ENCODE measurements at places on chromosomes 7 and 10.

- DNase-seq = no peak
Measured at GRCh38 chr10:102726274-102726673, 11.8 kb downstream of the SFXN2 start.

DNA sequence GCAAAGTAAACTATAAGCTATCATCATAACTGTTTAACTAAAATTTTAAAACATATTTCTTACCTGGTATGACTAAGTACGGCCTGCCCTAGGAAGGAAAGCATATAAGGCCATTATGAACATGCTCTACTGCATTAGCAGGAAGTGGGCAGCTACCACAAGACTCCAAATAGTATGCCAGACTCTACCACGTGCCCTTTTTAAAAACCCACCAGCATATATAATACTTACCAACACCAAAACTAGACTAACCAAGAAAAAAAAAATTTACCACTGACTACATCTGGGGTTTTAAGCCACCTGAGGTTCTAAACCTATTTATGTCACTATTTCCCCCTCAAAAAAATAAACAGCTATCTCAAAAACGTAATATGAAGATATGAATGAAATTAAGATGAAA, 30.1 kb downstream of the NUDCD3 start:
- DNase-seq = no peak

GRCh38 chr10:61621605-61622051, 41.1 kb upstream of the CABCOCO1 start:
- no peak for DNase-seq

DNA sequence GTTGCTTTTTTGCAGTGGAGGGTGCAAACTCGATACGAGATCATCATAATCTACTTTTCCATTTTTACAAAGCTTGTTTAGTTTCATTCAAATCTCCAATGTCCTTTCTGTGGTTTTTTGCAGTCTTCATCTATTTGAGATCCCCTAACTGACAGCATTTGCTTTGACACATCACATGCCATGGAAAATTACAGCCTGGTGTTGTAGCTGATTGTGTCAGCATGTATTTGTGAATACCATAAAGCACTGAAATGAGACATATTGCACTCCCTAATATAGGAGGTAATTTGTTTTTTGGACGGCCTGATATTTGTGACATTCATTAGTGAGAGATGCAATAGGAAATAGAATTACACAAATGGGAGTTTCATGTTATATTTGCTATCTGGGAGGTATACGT, 620.8 kb downstream of the KCNMA1 start:
- DNase-seq = no peak

DNA sequence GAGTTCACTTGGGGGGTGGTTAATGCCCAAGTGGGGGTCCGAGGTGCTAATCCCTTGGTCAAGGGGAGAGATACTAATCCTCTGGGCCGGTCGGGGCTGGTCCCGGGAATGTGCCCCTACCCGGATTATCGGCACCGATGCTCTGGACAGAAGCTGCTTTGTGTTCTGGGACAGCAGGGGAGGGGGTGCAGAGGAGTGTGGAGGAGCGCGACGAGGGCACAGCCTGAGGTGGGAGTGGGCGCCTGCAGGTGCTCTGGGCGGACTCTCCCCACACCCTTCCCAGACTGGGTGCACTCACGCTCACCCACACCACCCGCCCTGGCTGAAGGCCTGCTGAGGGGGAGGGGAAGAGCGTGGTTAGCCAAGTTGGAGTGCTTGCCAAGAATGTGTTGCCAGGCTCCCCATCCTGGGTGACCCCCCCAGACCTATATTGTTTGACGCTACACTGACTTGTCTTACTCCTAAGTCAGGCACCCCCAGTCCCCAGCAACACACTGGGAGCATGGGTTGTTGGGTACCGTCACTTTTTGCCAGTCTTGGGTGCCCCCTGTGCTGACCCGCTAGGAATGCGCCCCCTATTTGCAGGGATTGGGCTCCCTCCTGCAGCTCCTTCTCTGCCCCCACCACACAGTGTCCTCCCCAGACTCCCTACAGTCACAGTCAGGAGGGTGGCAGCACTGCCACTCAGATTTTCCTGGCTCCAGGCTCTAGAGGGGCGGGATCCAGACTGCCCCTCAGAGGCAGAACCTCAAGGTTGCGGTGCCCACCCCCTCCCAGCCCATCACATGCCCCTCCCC, 1.2 kb downstream of the SLC4A2 start:
- no peak for DNase-seq

DNA sequence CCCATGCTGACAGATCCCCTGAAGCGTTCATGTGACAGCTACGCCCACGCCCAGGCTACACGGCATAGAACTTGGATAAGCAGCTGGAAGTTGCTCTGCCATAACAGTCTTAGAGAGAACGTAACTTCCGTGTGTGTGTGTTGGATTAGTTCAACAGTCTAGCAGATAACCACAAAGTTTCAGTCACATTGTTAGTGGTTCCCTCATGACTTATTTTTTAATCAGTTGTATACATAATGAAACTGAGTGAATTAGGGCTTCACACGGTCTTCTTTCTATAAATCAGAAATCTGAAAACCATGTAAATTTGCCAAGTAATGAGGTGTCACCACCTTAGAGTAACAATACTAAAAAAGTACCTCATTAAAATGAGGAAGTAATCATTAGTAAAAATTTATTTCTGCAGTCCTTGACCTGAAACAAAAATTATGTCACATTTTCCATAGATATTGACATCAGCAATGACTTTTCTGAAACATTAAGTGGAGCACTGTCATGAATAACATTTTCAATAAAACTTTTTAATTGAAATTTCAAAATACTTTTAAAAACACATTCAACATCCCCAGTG, 21.7 kb upstream of the MACC1 start:
- no peak for DNase-seq

GRCh38 chr10:61974601-61975390, 73.3 kb downstream of the ARID5B start:
- DNase-seq = peak; percentile 73

GRCh38 chr10:59907918-59908807, 1.8 kb upstream of the CCDC6 start:
- no peak for DNase-seq

DNA sequence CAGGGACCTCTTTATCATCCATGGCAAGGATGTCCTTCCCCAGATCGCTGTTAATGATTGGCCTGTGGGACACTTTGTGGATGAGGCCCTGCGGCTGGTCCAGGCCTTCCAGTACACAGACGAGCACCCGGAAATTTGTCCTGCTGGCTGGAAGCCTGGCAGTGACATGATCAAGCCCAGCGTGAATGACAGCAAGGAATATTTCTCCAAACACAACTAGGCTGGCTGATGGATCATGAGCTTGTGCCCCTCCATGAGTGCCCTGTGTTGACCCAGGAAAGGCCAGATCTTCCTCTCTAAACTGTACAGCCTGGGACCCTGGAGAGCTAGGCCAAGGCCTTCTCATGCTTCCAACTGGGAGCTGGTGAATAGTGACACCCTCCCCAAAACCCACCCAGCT, 124.1 kb downstream of the CUL2 start:
- DNase-seq = no peak

DNA sequence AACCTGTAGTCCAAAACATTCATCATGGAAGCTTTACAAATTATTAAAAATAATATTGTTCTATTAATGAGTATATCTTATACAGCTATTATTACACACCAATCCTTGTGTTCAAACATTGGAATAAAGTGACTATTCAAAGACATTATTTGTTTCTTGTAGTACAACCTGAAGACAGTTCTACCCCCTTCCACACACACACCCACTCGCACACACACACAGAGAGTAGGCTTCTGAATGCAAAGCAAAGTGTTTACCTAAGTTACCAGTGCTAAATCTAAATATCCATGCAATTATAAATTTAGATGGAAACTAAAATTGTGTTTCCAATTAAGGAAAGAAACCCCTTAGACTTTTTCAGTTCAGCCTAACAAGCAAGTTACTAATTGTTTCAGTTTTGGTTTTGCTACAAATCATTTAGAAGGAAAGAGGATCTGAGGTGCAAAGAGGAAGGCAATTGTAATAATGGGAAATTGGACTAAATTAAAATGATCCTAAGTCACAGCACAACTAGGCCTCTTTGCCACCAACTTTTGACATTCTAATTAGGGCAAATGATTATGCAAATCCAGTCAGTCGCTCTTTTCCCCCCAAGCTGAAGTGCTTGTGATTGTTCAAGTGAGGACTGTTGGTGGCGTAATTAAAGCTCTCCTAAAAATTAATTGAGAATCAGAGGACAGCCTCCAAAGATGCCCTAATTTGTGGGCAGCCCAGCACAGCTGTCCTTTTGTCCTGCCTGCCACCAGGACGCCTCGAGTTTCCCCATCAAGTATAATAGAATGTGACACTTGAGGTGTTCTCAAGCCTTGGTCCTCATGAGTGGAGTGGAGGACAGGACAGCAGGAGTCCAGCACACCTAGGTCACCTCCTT, 19.9 kb upstream of the ATOH7 start:
- no peak for DNase-seq

GRCh38 chr7:71267734-71268469, 136.0 kb downstream of the GALNT17 start:
- DNase-seq = no peak

- no peak for DNase-seq
Measured at GRCh38 chr7:34048445-34048844, 143.1 kb downstream of the BMPER start.

GRCh38 chr10:35600193-35600592, 4.9 kb upstream of the GJD4 start:
- no peak for DNase-seq

- DNase-seq = no peak
Measured at GRCh38 chr10:29736366-29737073, 101.7 kb upstream of the SVIL start.

GRCh38 chr7:121302214-121302745, 26.5 kb upstream of the WNT16 start:
- DNase-seq = no peak
